NCI-H2227 treated with DMSO at 0.1 percent for 48 hours (cell line): ENCODE measurements at places on chromosomes 12 and 14.

DNA sequence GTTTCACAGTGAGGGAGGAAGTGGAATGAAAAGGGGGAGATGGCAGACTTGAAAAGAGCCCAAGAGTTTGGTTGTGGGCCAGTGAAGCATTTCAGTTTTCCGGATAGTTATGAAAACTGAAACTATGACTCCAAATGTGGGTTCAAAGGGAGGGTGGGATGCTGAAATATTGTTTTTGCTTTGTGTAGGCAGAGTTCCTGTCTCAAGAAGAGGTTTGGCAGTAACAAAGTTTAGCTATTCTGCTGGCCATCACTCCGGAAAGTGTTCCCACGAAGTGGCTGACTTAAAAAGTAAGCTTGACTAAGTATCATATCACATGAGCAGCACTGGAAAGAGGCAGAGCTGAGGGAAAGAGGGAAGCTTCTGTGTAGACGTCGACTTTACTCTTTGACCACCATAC is 85.2 kb downstream of the CAND1 start:
- DNase-seq: no peak

DNA sequence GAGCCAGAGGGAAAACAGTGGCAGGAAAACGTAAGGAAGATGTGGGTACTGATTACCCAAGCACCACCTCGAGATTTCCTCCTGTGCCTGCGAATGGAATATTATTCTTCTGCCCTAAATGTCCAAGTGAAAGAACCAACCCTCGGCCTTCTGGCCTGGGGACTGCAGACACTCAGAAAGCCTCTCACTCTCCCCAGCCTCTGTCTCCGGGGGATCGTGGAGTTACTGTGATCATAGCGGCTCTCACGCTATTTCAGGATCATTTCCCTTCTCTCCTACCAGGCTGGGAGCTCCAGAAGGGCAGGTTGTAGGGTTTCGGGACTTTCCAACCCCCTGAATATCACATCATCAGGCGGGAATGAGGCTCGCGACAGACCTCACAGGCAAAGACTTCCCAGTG is 68.9 kb downstream of the KDM2B start:
- no peak for DNase-seq

DNA sequence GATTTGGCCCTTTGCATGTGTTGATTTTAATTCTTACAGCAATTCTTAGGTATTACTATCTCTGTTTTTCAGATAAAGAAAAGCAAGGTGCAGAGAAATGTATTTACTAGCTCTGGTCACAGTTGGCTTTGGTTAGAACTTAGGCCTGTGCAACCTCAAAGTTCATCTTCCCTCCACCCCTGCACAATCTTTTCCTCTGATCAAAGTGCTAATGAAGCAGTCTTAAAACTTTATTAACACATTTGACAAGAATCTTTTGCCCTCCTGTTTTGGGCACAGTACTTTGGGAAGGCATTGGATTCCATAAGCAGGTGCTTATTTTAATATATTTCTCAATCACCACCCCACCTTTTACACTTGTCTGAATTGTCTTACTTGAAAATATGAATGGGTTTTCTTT is 2.7 kb downstream of the IRAK4 start:
- DNase-seq: no peak

GRCh38 chr12:74689071-74689655 is 151.5 kb downstream of the ATXN7L3B start:
- peak; percentile 14 for DNase-seq

- no peak for DNase-seq
Observed at GRCh38 chr14:46384611-46385010, 267.0 kb downstream of the RPL10L start.

GRCh38 chr12:93109551-93110203 is 180.6 kb upstream of the EEA1 start:
- DNase-seq: no peak

DNA sequence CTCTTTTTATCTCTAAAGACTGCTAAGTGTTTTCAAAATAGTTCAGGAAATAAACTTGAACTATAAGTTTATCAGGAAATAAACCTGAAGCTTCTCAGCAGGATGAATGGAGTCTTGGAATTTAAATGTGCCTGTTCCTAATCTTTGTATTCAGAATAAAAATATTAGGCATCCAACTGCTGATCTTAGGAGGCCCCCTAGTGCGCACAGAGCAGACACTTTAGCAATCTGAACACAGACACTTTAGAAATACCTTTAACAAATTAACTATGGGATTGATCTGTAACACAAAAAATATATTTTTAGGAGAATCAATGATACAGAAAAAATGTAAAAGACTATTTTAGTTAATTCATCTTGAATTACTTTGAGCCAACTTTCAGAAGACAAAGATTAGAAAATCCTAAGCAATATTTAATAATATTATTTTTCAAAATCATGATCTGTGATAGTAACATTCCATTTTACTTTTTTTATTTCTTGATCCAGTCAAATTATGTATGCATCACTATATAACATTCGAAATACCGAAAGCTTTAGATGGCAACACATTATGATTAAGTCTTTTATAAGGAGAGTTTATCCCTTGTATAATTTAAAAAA is 80.9 kb downstream of the SLC41A2 start:
- DNase-seq: peak; percentile 48

DNA sequence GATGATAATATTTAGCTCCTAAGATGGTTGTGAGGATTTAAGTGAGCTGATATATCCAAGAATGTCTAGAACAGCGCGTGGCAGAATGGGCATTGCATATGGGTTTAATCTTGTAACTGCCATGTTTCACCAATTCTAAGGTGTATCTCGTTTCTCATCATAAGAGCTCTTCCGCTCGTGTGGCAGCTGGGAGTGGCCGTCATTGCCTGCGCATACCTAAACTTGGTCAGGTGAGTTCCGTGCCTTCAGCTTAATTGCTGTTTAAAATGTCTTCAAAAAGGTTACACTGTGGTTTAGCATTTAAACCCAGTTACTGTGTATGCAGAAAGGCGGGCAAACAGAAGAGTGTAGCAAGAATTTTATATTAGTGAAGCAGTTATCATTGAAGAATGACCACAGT is 4.5 kb upstream of the AQP2 start:
- no peak for DNase-seq

DNA sequence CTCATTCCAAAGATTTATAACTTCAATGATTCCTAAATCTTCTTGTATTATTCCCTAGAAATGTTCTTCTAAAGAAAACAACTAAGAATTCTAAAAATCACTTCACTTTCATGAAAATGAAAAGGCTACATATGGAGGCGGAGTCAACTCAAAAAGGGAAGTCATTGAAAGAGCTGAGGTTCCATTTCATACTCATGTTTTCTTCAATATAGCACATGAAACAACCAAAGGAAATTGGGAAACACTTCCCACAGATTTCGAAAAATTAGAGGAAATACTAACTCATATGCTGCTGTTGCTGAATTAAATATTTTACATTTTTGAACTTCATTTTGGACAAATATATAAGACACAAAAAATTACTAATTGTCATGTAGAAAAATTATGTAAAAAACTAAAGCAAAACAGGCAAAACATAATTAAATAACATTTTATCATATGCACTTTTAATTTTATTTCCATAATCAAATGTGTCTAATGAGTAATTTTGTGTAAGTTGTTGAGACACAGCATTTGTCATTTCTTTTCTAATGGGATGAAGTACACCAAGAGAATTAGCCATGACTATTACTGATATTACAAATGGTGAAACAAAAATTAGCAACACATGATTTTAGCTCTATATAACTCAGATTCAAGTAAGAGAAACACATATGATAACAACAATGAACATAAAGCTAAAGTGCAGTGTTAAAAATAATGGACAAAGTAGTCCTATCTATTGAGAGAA is at the start of gene CD163:
Gene CD163, minus strand, starts transcription at position 92 of the 730 bp plus-strand sequence. Its CDS starts 87 bp downstream, at position 5.
- DNase-seq: no peak

GRCh38 chr12:68639396-68639767 is 28.7 kb downstream of the RAP1B start:
- DNase-seq: no peak

DNA sequence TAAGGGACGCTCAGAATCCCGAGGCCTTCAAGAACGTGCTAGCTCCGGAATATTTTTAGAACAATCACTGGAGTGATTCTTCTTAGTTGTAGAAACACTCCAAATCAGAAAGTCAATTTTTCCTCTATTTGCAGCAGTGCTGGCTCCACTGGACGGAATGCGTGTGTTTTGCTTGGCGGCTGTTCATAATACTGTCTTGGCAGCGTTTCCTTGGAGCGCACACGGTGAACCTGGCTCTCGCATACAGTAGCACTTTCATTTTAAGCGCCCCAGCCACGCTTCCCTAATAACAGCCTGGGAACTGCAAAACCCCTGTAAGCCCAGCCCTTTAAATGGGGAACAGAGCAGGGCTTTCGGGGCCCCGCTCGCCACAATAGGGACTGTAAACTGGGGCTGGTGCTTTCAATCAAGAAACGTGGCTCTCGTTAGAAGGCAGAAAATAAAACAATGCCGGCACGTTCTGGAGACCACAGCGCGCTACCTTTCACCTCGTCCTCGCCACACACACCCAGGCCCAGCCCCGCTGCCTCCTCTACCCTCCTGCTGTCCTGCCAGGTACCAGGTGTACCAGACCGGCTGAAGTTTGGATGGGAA is 79.9 kb downstream of the BCL11B start:
- DNase-seq: no peak

DNA sequence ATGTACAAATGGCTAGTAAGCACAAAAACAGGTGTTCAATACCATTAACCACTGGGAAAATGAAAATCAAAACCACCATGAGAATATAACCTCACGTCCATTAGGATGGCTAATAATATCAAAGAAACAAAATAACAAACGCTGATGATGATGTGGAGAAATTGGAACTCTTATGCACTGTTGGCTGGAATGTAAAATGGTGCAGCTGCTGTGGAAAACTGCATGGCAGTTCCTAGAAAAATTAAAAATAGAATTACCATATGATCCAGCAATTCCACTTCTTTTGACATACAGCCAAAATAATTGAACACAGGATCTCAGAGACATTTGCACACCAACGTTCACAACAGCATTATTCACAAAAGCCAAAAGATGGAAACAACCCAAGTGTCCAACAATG is 51.5 kb downstream of the TMPRSS12 start:
- DNase-seq: no peak

- no peak for DNase-seq
Observed at GRCh38 chr14:95156161-95157047, 925 bp downstream of the DICER1 start.

- no peak for DNase-seq
Observed at GRCh38 chr12:9387450-9387849, 179.3 kb upstream of the PZP start.
